Nucleus accumbens (tissue), 56 donors: ENCODE measurements at places on chromosomes 3 and 15.

DNA sequence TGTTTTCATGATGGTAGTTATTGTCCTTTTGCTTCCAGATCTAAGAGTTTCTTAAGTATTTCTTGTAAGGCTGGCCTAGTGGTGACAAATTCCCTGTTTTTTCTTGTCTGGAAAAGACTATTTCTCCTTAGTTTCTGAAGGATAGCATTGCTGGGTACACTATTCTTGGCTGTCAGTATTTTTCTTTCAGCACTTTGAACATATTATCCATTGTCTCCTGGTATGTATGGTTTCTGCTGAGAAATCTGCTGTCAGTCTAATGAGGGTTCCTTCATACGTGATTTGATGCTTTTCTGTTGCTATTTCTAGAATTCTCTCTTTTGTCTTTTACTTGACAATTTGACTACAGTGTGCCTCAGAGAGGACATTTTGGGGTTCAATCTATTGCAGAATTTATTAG is 134.3 kb downstream of the CGGBP1 start:
- DNase-seq, result no peak

DNA sequence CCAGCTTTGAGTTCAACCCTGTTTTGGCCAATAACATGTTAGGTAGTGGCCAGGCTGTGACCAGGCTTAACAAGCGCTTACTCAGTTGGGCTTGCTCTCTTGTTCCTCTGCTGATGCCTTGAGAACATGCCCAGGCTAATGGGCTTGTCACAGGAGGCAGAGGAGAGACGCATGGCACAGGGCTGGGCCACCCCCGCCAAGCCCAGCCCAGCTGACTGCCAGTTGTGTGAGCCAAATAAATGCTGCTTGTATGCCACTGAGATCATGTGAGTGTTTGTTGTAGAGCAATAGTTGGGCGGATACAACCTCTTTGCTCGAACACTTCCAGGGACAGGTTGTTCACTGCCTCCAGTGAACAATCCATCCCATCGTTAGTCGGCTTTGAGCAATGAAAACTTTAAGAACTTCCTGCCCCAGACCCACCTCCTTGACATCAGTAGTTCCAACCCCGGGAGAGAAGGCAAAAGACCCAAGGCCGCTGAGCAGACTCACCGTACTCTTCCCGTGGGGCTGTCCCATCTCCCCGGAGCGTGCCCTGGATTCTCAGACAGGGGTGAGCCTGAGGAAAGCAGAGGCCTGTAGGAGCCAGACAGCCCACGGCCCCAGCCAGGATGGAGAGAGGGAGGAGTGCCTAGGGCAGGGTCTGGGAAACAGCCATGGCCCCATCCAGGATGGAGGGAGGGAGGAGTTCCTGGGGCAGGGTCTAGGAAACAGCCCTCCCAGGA is 4.1 kb downstream of the PLA2G4F start:
- no peak for DNase-seq

GRCh38 chr15:45228931-45229330 is 23.1 kb upstream of the SLC28A2 start:
- DNase-seq, result no peak

- no peak for DNase-seq
These were observed 178.8 kb upstream of the EIF1B start for GRCh38 chr3:40130721-40131120.

DNA sequence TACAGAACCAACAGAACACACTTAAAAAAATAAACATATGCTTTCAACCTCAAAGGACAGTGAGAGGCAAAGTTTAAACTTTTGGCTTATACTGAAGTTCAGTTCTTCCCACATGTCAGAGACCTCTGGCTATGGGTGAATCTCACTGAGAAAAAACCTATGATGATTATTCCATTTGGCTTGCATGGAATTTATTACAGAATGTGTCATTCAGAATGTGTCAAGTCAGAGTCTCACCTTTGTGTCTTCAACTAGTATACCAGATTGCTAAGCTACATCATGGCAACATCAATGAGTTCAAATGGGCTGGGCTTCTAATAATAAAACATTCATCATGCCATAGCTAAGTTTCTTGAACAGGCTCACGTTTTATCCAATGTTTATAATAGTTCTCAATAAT is 987.0 kb downstream of the NTRK3 start:
- no peak for DNase-seq

GRCh38 chr15:73678498-73678897 is 5.7 kb upstream of the CD276 start:
- DNase-seq, result no peak

GRCh38 chr3:35594739-35595138 is 44.6 kb upstream of the ARPP21 start:
- DNase-seq, result no peak

GRCh38 chr15:64187396-64188191 is 24.8 kb upstream of the PPIB start:
- no peak for DNase-seq

DNA sequence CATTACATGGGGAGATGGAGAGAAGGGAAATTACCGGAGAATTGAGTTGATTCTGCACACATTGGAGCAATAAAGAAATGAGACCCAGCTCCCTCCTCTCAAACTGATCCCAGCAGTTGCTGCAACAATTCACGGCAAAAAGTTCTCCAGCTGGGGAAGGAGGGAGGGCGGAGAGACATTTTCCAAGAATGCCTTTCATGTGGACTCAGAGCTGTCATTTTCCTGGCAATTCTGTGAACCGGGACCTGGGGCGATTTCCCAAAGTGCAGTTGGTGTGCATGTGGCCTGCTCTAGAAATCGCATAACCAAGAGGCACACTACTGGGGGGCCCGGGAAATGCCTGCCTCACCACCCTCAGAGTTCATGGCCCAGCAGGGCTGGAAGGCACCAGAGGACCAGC is 48.7 kb upstream of the IREB2 start:
- no peak for DNase-seq

GRCh38 chr15:29119847-29120246 is 149.8 kb downstream of the NSMCE3 start:
- no peak for DNase-seq

- no peak for DNase-seq
These were observed 808.7 kb upstream of the NECTIN3 start for GRCh38 chr3:110262896-110263295.

- no peak for DNase-seq
These were observed 461.9 kb upstream of the ONECUT1 start for GRCh38 chr15:53251996-53252395.

- DNase-seq, result no peak
These were observed 118.2 kb upstream of the MRPL3 start for GRCh38 chr3:131620977-131621376.

- no peak for DNase-seq
These were observed 129.8 kb downstream of the SATB1 start for GRCh38 chr3:18295171-18295920.

DNA sequence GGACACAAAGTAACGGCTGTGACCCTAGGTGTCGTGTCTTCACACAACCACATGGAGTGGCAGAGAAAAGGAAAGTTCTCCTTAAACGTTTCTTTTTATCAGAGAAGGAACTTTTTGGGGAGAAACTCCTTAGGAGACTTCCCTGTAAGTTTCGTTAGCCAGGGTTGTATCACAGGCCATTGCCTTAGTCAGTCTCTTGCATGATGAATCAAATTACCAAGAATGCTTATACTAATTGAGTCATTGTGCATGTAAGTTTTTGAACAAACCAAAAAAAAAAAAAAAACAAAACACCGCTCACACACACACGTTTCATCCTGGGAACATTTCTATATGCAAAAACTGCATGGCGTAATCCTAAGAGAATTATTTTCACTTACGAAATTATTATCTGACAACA is 150.4 kb upstream of the SATB1 start:
- DNase-seq, result no peak

DNA sequence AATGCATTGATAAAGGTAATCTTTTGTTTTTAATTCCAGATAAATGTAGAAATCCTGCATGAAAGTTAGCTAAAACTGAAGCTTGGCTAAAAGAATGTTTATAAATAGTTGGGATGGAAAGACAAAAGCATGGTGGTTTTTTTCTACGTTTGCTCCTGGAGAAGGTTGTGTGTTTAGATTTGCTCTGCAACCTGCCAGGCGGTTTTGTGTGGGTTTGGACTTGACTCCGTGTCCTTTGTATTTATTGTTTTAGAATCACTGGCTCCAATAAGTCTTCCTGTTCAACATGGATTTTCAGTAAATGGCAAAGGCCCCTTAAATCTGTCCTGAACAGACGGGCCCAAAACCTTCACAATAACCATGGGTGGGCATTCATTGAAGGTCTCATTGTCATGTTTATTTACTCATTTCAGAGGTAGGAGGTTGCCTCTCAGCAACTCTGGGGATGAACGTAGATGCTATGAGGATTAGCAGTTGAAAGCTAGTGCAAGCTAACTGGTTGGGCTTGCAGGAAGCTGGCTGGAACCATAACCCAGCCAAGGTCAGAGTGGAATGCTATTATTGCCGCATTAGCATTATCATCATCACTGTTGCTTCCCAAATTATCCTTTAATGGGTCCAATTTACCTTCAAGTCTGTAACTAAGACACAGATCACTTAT is 60.6 kb upstream of the ADAMTS9 start:
- no peak for DNase-seq

- no peak for DNase-seq
These were observed 80.3 kb upstream of the KCNAB1 start for GRCh38 chr3:156040041-156040440.

GRCh38 chr3:38122712-38123290 is 14.1 kb downstream of the ACAA1 start:
- DNase-seq, result no peak

GRCh38 chr3:196192036-196192523 is 19.1 kb downstream of the ZDHHC19 start:
- DNase-seq, result no peak

DNA sequence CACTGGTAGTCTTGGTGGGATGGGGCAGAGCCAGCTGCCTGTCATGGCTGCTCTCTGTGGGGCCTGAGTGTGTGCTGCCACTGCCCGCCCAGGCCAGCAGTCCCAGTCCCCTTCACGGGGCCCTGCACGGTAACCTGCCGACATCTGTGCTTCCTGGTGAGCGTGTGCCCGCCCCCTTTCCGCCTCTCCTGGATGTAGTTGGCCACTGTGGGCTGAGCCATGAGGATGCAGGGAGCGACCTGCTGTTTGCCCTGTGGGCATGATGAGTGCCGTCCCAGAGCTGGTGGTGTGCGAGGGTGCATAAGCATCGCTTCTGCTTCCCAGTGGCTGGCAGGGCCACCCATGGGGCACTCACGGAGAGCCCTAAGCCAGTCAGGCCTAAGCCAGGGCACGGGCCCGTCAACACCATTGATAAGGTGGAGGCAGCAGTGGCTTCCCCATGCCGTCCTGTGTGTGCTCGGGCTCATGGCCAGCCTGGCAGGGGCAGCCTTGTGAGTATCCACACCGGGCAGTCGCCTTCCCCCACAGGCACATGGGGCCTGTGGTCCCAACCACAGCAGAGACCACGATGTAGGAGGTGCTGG is 14.6 kb downstream of the PLXNA1 start:
- DNase-seq, result no peak

- DNase-seq, result no peak
These were observed 118.8 kb downstream of the TMCO5A start for GRCh38 chr15:38053205-38053604.

GRCh38 chr3:170154084-170154483 is 27.4 kb downstream of the PHC3 start:
- no peak for DNase-seq
